HEK293T (cell line): ENCODE measurements at places on chromosomes 13 and 19.

- DNase-seq, result no peak
Measured at GRCh38 chr13:72198967-72199560, 332.1 kb upstream of the DACH1 start.

DNA sequence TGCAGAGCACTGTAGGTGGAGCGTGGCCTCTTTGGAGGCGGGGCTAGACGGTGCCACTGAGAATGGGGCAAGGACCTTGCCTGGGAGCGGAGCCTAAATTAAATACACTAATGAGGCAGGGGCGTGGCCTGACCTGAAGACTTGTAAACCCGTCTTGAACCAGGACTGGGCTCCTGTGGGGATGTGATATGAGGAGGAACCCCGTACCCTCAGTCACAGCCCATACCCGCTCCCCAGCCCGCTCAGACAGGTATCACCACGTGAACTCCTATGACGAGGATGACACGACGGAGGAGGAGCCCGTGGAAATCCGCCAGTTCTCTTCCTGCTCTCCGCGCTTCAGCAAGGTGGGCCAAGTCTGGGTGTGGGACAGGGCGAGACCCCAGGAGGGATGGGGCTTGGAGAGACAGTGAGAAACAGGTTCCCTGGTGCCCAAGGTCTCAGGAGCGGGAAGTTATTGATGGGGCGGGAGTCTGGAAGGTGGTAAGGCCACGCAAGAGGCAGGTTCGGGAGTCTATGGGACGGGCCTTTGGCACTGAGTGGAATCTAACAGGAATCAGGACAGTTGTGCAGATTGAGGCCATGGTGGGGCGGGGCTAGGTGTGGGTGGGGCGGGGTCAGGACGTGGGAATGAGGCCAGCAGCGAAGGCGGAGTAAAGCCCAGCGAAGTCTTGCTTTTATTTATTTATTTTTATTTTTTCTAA lies 14.7 kb downstream of the DNASE2 start:
- DNase-seq, result no peak

DNA sequence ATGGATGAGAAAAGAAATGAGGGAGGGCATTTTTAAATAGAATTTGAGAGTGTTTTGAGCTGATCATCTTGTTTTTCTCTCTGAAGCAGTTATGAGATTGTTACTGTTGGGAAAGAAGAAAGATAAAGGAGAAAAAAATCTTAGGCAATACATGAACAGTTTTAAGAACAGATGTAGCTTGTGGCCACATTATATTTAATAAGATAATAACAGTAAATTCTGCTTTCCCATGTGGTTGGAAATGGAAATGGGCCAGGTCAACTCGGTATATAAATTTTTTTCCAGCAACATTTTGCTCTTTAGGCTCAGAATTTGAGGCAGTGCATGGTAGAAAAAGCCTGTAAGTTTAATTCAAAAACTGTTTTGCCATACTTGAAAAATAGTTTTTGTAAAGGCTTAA lies 118.7 kb downstream of the POSTN start:
- no peak for DNase-seq

DNA sequence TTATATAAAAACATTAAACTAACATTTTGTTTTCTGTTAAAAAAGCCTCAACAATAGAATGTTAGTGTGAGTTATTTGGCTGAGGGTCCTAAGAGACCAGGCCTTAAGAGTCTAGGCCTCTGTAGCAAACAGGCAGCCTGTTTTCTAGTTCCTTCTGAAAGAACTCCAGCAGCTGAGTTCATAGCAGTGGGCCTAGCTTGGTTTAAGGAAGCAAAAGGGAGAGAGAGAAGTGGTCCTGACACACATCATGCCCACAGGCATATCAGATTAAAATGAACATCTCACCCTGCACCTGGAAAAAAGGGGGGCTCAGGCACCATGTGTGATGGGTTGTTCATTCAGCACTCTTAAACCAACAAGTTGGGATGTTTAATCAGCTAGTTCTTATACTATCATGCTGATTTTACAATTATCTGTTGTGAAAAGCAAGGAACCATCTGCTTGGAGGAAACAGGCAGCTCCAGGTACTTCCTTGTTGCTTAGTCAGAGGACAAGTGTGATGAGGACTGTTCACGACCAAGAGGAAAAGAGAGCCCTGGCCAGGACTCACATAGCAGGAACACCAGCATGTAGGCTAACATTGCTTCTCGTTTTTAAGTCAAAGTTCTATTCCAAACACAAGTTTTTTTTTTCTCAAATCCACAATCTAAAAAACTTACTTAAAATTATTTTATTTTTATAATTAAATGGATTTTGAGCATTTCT lies 81.3 kb upstream of the FRY start:
- DNase-seq, result no peak

GRCh38 chr13:50243931-50244330 lies 228.7 kb downstream of the KCNRG start:
- DNase-seq, result no peak

DNA sequence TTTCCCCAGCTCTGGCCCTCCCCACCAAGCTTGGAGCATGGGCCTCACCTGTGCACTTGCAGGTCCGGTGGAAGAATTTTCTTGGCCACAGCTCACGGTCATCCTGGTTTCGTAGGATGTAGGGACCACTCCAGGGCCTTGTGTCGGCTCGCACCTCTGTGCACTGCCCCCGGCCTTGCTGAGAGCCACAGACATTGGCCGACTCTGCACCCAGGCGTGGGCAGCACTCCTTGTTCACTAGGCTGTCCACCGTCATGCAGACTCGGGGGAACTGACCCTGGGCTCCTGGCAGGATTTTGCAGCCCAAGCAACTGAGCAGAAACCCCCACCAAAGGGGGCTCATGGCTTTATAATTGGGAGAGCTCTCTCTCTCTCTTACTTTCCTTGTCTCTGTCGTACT lies 569 bp downstream of the DCT start:
- no peak for DNase-seq

DNA sequence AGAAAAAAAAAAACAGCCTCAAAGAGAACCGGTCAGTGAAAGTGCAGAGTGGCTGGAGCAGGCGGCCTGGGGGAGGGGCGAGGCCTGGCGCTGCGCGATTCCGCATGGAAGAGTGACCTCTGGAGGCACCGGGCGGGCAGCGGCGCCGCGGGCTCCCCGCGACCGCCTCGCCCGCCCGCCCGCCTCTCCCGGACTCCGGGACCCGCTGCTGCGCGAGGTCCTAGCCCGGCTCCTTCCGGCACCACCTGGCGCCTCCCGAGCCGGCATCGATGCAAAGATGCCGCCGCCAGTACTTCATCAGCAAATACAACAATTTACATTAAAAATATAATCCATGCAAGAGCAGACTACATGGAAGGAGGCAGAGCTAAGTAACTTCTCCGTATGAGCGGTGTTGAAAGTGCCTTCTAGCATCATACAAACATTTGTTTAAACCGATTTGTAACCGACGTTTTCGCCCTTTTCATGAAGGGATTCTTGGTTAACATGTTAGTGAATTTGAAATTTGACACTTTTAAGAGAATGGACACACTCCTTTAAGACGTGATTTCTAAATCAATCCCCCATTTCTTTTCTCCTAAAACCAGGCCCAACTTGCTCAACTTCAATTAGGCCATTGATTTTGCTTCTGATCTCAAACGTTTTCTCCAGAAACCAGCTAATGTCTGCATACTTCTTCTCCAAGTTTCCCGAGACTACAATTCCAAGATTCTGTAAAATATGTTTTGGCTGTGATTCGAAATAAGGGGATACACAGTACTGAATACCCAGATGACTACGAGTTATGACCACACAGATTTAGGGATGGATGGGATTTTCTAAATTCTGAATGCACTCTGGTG lies 2.1 kb downstream of the EFNB2 start:
- DNase-seq, result no peak

DNA sequence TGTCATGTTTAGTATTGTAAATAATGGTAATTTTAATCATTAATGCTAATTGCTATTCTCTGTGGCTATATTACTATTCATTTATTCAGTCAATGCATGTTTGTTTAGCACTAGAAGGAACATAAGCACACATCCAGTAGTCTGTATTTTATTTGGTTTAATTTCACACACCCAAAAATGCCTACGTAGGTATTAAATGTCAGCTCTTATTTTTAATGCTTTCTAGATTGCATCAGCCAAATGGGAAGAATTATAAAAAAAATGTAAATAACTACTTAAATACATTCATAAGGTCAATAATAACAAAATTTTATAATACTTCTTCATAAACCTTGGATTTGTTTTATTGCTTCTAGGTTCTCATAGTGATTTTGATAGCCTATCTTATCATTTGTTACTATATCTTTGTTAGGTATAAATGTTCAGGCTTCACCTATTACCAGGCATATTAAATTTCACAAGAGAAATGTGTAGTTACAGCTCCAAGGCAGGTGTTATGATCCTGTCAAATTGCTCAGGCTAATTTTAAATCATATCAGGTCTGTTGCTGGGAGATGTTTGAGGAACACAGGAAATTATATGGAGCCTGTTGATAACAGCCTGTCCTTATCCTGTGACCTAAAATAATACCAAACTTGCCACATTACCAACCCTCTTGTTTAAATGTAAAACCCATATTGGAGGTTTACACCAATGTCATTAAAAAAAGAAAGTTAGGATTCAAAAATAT lies 34.4 kb downstream of the ITGBL1 start:
- no peak for DNase-seq

DNA sequence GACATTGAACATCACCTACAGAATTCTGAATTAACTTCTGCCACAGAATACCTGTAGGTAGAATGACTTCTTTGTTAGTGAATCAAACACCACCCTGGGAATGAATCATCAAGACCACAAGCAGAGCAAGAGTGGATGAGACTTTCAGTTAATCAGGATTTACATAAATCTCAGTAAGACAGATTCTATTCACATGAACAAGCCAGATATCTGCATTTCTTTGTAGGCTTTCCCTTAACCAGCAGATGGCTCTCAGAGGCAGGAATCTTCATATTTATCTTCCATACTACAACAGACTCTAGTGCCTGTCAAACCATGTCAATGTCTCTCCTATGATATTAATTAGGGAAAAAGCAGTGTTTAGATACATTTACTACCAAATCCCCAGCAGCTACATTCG lies 412.1 kb downstream of the KLF12 start:
- DNase-seq, result no peak

DNA sequence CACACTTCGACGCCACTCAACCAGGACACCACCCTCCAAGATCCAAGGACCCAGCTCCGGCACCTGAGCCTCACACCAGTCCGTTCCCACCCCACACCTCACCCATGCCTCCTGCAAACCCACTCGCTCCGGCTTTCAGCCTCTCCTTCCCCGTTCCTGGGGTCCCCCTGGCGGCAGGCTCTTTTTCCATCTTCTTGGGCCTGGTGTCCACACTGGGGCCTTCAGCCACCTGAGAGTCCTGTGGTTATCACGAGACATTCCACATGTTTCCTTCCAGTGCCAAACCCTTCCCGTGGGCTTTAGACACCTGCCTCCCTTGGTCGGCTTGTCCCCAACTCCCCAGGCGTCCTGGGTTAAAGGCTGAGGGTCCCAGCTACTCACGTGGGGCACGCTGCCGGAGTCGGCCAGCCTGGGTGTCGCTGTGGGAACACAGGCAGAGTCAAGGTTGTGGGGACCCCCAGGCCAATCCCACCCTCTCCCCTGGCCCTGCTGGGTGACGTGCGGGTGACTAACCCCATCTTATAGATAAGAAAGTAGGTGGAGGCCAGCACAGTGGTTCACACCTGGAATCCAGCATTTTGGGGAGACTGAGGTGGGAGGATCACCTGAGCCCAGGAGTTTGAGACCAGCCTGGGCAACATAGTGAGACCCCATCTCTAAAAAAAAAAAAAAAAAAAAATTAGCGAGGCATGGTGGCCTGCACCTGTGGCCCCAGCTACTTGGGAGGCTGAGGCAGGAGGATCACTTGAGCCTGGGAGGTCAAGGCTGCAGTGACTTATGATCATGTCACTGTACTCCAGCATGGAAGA lies 1.9 kb downstream of the JSRP1 start:
- no peak for DNase-seq

GRCh38 chr13:59120297-59120843 lies 1043.4 kb downstream of the DIAPH3 start:
- no peak for DNase-seq

DNA sequence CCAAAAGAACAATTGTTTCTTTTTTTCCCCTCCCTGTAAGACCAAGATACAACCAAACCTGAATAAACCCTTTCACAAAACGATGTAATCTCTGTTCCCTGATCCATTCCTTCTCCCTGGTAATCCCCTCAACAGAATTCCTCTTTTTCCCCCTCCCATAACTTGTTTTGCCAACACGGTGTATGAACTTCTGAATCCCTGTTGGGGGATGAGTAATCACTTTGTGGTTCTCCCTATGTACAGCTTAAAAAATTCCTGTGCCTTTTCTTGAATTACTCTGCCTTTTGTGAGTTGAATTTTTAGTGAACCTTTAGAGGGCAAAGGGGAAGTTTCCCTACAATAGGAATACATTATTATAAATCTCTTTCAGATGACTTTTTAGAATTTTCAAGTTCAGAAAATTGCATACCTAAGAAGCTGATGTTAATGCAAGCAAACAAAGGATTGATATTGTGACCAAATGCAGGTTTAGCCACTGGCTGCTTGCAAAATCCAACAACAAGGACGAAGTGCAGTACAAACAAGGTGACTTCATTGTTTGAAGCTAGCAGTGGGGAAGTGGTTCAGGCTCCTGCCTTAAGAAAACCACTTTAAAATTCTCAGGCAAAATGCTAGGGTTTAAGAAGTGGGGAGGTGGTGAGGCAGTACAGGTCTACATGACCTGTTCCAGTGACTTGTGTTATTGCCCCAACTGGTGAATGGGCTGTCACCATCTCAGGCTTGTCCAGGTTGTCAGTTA lies 15.0 kb upstream of the EPSTI1 start:
- DNase-seq, result no peak

- no peak for DNase-seq
Measured at GRCh38 chr13:112447761-112448603, 71.8 kb downstream of the SPACA7 start.

- no peak for DNase-seq
Measured at GRCh38 chr19:4692251-4693077, 22.3 kb upstream of the MYDGF start.

DNA sequence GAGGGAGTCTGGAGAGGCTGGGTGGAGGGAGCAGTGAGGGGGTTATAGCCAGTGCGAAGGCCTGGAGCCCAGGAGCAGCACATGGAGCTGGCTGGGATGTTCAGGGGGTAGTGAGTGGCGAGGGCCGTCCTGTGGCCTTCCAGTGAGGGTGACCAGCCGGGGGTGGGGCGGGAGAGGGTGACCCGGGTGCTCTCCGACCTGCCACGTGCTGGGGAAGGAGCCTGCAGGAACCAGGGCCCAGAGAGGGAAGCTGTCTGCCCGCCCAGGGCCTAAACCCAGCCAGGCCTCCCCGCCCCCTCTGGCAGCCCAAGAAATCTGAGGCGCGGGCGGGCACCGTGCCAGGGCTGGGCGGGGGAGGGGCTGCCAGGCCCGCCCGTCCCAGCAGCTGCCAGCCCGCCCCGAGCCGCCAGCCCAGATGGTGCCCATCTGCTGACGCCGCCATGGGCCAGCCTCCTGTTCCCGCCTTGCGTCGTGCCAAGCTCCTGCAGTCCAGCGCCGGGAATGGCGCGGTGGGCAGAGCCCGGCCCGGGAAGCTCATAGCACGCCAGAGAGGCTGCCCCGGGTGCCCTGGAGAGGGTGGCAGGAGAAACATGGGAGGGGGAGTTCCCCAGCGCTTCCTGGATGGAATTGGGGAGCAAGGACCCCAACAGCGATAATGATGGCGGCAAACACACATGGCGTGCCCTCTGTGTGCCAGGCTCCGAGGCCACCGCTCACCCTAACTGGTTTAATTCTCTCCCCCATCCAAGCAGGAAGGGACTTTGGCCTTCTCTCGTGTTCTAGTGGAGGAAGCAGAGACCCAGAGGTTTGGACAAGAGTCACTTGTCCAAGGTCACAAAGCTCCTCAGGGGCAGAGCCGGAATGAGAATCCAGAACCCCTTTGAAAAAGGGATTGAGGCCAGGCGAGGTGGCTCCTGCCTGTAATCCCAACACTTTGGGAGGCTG lies 21.5 kb downstream of the NFIC start:
- DNase-seq, result no peak
